ENCODE measurements at places on chromosomes 4 and X.

DNA sequence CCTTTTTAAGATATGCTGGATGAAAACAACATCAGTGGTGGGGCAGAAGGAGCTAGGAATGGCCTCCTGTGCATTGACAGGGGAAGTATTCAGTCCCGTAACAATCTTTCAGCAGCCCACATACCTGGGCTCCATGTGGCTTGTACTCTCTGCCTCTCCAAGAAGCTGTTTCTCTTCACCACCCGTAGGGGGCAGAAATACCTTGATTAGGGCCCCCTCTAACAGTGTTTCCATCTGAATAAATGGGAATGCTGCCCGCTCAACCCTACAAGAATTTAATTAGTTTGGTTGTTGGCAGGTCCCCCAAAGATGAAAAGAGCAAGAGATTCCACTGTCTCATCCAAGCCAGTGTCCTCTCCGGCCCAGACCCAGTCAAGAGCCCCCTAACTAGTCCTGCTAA is 155.2 kb downstream of the SMIM20 start:
- peak; percentile 35 for DNase-seq

DNA sequence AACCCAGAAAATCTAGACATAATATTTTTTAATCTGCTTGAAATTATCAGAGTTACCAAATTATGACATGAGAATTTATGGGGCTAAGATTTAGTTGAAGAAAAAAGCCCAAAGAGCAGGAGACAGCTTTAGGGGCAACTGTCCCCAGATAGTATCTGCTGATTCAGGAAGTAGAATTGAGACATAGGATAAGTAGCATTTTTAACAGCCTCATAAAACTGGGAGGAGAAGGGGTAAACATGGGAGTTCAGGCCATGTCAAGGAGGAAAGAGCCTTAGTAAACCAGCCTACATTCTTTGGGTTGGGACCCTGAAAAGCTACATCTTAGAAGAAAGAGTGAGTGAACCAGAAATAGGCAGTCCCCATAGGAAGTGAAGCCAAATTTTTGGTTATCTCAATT is 9.7 kb upstream of the RAB28 start:
- no peak for DNase-seq

DNA sequence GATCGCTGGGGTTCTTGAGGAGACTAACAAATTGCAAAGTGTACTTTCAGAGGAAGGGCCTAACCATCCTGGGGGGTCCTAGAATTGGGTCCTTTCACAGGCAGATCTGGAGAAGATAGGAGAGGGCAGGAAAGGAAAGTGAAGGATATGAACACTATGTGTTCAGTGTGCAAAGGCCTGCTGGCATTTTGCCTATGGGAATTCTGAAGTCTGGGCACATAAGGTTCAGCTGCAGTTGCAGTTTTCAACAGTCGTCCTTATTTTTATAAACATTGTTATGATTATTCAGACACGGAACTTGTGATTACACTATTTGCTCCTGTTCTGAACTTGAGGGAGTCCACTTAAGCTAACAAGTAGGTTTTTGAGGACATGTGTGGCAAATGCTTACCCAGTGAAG is 1.3 kb upstream of the SLC25A5 start:
- no peak for DNase-seq

DNA sequence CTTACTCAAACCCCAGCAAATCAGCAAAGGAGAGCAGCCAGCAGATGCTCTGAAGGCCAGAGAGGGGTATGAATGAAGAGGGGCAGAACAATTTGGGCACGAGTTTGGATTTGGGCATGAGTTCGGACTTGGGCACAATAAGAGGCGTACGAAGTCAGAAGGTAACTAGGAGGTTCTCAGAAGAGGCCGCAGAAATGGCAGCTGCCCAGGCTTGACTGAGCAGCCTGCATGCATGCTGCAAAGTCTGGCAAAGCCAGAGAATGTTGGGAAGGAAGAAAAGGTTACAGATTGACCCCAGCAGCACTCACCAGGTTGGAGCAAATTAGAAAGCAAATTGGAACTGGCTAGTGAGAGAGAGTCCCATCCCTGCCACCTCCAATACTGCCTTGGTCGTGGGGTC is 15.2 kb downstream of the CCDC149 start:
- DNase-seq: no peak

- DNase-seq: no peak
Measured at GRCh38 chrX:99192421-99192820, 1217.7 kb downstream of the PCDH19 start.

GRCh38 chr4:6520051-6520636 is 47.7 kb upstream of the PPP2R2C start:
- no peak for DNase-seq
